Transverse colon (tissue), 4 donors: ENCODE measurements at places on chromosomes 12 and 14.
A peak's percentile ranks its signal among the peaks of the same experiment; 100 is the strongest.

GRCh38 chr12:130136509-130137039 is 25.7 kb upstream of the FZD10 start:
- DNase-seq: no peak

DNA sequence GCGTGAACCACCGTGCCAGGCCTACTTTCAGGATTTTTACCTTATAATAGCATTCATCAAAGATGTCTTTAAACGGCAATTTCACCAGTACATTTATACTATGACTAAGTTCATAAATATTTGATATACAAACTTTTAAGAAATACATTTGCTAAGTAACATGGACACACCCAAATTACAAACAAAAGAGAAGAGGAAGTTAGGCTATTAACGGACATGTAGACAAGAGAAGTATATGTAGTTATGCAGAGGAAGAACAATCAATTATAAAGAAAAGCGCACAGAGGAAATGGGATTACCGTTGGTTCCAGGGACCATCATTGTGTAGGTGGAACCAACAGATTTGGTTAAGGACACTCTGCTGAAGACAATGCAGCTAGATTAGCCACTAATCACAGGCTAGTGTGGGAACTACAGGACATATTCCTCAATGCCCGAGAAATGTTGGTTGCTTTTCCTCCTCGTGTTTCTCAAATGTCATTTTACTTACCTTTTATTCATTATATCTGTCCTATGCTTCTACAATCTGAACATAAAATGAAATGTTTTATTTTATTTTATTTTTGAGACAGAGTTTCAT is 24.0 kb upstream of the PKP2 start:
- DNase-seq: no peak

DNA sequence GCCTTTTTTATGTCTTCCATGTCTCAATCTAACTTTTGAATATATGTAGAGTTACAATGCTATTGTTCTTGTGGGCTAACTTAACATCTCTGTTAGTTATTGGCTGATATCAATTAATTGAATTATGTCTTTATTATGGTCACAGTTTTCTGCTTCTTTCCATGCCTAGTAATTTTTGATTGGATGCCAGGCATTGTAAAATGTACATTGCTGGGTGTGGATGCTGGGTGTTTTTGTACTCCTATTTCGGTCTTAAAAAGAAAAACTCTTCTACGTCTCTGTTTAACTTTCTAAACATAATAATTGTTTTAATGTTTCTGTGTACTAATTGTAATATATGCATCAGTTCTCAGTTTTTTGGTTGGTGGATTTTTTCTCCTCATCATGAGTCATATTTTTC is 296.1 kb upstream of the PRICKLE1 start:
- DNase-seq: no peak

DNA sequence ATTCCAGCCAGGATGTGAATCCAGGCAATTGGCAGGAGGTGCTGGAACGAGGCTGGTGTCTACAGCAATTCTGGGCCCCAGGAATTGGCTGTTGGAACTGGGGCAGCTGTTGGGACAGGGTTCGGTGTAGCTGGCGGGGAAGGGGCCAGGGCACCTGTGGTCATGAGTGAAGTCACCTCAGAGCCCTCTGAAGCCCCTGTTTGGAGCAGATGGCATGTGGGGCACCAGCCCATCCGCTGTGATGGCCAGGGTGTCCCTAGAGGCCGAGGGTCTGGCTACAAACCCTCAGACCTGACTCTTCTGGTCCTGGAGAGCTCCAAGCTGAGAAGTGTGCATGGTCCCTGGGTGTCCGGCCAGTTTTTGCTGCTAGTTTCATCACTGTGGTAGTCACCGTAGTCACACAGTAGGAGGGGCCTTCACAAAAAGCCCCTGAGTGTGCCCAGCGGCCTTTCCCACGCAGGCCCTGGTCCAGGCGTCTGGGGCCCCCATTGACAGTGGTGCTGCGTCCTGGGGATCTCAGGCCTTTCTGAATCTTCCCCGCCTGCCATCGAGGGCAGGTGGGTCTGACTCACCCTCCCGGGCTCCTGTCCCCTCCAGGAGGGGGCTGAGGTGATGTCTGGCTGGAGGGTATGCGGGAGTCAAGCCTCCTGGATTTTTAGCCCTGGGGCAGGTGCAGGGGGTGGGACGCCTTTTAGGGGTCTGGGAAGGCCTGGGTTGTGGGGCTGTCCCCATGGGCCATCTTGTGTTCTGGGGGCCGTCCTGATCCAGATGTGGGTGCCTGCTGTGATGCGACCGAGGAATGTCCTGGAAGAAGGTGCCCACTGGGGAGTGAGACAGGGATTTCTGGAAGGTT is 368.0 kb downstream of the TMEM121 start:
- peak; percentile 3 for DNase-seq

DNA sequence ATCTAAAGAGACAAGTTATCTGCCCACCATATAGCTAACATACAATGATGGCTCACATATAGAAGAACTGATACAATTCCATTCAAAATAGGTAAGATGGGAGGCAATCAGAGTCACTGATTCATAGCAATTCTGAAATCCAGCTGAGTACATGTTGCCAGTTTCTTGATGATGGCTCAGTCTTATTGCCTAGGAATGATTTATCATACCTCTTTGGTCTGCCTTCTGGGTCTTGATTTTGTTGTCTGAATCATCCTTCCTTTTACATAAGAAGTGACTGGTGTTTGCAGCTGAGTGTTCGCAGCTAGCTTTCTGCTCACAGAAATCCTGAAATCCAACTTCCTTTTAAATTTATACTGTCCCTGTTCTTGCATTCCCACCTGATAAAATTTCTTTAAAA is 463.2 kb upstream of the MGAT4C start:
- DNase-seq: no peak

DNA sequence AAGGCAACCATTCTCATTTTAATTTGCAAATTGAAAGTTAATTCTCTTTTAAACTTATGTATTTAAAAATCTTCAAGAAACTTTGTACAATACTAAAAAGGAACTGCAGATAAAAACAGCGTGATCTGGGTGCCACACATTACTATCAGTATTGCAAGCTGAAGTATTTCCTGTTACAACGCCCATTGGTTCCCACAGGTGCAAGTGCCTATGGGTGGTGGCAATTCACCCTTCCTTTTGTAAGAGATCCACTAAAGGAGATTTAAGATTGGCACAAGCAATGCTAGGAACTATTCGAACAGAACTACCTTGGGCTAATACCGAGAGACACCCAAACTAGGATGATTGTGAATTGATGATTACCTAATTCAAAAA is 13.2 kb downstream of the TAOK3 start:
- DNase-seq: peak; percentile 38

DNA sequence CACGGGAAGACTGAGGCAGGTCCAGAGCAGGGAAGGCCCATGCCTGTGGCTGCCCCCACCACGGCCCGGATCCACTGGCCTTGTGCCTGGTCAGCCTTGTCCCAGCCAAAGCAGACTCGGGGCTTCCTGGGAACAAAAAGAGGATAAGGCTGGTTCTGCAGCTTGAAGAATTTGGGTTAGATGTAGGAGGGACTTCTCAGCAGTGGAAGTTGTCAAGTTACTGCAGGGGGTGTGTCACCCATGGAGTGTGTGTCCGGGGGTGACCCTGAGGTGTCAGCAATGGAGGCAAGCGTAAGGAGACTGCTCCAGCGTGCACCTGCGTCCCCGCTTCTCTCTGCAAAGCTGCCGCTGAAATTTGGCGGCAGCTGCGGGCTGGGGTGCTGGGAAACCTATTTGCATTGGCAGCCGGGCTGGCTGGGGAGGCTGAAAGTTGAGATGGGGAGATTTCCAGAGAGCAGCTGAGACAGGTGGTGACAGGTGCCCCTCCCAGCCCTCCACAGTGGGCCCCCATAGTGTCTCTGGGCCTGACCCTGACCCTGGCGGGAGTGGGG is 12.5 kb upstream of the TNFAIP2 start:
- peak; percentile 67 for DNase-seq

- peak; percentile 72 for DNase-seq
Measured at GRCh38 chr12:121009741-121010140, 6.5 kb downstream of the C12orf43 start.

DNA sequence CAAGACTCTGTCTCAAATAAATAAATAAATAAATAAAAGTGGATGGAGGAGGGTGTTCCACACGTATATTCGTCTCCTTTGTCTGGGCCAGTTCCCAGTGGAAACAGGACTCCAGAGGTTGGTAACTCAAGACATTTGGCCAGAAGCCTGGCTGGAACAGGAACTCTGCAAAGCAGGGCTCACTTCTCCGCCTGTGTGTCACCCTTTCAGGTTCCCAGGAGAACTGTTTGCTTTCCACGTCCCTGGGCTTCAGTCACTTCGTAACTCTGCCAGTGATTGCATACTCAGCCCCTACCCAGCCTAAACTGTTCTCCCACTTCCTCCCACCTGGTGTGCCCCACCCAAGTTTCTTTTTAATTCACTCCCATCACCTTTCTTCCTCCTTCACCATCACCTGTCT is 7.0 kb upstream of the UBE2N start:
- no peak for DNase-seq

GRCh38 chr12:130783110-130783715 is 55.8 kb downstream of the STX2 start:
- no peak for DNase-seq

DNA sequence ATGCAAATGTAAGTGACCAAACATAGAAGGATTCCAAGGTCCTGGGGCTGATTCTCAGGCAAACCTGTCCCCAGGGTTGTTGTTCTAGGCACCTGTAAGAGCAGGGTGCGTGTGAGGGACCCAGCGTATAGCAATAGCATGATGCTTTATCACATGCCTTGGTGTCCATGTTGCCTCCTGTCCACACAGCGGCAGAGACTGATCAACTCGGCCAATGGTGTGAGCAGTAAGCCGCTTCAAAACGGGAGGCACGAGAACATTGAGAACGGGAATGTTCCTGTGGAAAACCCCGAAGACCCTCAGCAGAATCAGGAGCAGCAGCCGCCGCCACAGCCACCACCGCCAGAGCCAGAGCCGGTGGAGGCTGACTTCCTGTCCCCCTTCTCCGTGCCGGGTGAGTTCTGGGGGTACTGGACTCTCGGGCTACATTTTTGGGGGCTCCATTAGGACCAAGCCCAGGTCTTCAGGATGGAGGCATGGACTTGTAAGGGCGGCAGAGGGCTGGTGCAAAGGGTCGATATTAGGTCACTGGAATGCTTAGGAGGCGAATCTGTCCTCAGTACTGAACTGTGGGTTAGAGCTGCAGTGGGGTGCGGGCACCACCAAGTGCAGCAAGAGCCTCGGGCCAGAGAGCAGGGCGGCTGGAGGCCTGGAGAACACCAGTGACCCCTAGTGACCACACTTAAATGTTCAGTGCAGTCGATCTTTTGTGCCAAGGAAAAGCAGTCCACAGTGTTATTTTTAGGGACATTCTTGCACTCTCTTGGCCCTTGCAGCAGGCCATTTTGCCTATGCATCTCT is 57.2 kb upstream of the RIN3 start:
- peak; percentile 35 for DNase-seq

- DNase-seq: peak; percentile 39
Measured at GRCh38 chr12:11719678-11720099, 70.2 kb downstream of the ETV6 start.

GRCh38 chr12:49912345-49913255 is 8.9 kb upstream of the FAIM2 start:
- no peak for DNase-seq

DNA sequence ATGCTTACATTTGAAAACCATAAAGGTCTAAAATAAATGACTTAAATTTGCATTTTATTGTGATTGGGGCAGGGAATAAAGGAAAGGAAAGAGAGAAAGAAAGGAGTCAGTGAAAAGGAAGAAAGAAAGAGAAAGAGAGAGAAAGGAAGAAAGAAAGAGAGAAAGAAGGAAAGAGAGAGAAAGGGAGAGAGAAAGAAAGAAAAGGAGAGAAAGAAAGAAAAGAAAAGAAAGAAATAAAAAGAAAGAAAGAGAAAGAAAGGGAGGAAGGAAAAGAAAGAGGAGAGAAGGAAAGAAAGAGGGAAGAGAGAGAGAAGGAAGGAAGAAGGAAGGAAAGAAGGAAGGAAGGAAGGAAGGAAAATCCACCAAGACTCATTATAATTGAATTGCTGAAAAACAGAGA is 222.8 kb downstream of the RMST start:
- DNase-seq: no peak

- no peak for DNase-seq
Measured at GRCh38 chr12:121804417-121805111, 755 bp downstream of the SETD1B start.

DNA sequence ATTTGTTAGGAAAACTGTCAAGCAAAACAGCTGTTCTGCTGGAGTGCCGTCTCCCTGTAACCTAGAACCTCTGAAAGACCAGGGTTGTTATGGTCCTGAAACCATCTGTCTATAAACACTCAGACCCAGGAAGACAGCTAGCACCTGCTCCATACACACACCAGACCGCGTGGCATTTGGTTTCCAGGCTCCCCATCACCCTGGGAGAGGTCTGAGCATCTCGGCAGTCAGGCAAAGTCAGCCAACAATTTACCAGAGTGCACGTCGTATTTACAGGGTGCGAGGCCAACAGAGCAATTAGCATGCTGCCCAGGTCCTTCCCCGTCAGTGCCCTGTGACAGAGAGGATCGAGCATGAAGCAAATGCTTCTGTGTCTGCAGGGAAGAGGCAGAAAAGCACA is 272.5 kb downstream of the SLC15A4 start:
- no peak for DNase-seq

GRCh38 chr14:29846339-29847055 is 81.2 kb downstream of the PRKD1 start:
- DNase-seq: no peak

DNA sequence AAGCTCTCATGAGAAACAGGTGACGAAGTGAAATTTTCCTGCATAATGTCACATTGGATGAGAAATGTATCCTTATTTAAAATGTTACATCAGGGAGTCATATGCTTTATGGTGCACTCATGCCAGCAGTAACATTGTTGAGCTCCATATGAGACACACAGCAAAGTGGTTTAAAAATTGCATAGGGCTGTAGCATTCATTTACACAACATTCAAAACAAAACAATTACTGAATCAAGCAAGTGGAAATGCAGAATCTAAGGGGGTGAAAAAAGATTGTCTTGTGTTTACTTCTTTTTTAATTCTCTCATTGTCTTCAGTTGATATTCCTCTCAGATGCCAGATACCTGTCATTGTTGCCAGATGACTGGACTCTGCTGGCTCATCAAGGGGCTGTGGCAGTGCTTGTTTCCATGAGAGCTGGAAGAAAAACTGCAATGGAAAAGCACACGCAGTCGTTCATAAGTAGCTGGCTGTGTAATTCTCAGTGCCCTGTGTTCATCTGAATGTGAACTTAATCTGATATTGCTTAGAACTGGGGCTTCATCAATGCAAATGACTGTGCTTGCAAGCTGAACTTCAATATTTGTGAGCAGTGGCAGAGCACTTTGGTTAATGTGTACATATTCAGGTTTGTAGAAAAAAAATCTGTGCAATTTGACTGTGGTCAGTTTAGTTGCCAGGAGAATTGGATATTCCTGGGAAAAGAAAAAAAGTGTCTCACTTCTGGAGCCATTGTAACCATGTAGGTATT is 305.6 kb downstream of the RAD51B start:
- no peak for DNase-seq

DNA sequence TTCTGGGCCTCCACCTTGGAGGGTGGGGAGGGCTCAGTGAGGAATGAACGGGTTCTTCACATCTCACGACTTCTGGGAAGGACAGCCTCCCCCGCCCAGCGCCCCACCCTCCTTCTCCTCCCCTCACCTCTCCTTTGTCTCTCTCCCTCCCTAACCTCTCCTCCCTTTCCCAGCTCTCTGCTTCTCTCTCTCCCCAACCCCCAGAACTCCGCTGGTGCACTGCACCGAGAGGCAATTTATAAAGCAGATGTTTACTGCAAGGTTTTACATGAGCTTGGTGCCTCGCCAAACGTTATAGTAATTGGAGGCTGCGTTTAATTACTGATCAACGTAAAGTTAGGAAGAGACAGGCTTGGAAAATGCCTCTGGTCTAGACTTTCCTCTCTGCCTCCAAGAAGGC is 42.9 kb upstream of the FAM222A start:
- no peak for DNase-seq

- no peak for DNase-seq
Measured at GRCh38 chr12:27975222-27976136, 2.9 kb upstream of the PTHLH start.
